ENCODE measurements at places on chromosomes 5 and 9.

- no peak for DNase-seq
Measured at GRCh38 chr9:106324591-106325280, 538.2 kb upstream of the ZNF462 start.

DNA sequence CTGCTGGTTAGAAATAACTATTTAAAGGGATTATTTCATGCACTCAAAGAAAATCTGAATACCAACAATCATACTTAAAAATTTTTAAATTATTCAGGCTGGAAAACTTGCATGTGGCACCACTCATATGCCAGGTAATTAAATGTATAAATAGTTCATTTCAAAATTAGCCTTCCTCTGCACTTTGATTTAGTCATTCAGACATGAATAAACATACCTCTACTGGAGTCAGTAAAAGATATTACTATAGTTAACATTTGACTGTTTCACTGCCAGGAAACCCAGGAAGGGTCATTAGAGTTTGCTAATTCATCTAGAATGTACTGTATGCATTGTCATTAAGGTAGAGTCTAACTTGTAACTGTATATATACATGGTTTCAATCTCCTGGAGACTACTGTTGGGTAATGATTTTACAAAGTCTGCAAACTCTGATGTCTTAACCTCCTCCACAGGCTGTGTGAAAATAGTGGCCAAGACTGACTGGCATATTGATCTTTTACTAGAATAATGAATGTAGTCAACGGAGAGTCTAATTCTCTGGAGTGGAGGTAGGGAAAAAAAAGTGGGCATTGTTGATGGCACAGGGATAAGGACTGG lies 43.7 kb downstream of the TEX10 start:
- DNase-seq = no peak

- DNase-seq = no peak
Measured at GRCh38 chr5:171432583-171433351, 13.3 kb downstream of the FGF18 start.

DNA sequence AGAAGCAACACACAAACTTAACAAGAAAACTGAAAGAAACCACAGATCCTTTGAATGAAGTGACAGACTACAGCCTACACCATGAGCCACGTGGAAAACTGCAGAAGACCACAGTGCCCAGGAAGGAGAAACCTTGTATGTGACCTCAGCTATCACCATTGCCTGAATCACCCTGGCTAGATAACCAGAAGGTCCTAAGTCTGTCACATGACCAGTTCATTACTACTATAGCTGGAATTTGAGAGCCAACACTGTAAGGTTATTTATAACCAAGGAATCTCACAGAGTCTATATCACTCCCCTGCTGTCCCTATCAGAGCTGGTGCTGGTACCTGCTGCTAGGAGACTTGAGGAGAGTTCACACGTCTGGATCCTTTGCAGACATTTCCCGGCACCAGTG lies 90.3 kb upstream of the FBXL17 start:
- DNase-seq = no peak

- no peak for DNase-seq
Measured at GRCh38 chr5:95908799-95909198, 52.9 kb downstream of the ELL2 start.

DNA sequence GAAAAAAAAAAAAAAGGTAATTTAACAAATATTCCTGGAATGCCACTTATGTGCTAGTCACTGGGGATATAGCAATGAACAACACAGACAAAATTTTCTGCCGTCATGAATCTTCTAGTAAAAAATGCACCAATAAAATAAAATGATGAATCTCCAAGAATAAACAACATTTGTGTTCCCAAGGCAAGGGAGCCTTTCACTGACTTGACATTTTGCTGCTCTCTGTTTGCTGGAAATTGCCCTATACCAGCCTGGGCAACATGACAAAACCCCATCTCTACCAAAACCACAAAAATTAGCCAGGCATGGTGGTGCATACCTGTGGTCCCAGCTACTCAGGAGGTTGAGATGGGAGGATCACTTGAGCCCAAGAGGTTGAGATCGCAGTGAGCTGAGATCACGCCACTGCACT lies 64.5 kb upstream of the ERBIN start:
- no peak for DNase-seq

GRCh38 chr5:138945421-138946240 lies 70.5 kb upstream of the LRRTM2 start:
- DNase-seq = no peak

GRCh38 chr5:44387921-44388320 lies 1.3 kb downstream of the FGF10 start:
- no peak for DNase-seq

DNA sequence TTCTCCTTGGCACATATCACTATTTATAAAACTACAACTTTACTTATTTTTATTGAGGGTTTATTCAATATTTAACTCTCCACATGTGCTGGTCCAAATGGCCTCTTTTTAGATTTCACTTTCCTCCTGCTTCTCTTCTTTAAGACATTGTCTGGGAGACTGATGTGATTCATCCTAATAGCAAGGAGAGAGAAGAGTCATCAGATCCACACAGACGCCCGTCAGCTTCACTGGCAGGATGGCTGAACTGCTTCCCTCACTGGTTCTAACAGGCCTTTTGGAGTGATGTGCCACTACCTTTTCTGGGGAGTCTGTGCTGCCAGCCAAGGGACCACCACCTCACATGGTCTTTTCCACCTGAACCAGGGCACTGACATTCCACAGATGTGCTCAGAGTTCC lies 16.5 kb upstream of the ROR2 start:
- DNase-seq = no peak

DNA sequence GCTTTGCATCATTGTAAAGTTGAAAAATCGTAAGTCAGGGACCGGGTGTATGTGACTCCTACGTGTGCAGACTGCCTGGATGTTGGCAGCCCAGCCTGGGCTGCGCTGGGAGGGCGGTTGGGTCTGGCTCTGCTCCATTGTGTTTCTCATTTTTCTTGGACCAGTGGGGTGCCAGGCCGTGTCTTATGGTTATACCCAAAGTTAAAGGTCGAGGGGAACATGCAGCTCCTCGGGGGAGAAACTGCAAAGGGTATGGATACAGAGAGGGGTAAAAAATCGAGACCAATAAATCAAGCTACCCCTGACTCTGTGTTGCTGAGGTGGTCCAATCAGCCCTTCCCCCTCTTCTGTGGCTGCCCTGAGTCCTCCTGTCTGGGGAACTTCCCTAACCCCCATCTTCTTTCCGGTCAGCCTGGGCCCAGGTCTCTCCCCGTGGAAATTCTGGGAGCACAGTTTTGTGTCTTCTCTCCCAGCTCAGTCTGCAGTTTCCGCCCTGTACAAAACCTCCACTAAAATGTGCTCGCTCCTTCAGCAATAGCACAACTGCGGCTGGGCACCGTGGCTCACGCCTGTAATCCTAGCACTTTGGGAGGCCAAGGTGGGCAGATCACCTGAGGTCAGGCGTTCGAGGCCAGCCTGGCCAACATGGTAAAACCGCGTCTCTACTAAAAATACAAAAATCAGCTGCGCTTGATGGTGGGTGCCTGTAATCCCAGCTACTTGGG lies 34.1 kb upstream of the UNC5A start:
- DNase-seq = no peak

GRCh38 chr5:64462391-64462790 lies 43.4 kb upstream of the RGS7BP start:
- no peak for DNase-seq

DNA sequence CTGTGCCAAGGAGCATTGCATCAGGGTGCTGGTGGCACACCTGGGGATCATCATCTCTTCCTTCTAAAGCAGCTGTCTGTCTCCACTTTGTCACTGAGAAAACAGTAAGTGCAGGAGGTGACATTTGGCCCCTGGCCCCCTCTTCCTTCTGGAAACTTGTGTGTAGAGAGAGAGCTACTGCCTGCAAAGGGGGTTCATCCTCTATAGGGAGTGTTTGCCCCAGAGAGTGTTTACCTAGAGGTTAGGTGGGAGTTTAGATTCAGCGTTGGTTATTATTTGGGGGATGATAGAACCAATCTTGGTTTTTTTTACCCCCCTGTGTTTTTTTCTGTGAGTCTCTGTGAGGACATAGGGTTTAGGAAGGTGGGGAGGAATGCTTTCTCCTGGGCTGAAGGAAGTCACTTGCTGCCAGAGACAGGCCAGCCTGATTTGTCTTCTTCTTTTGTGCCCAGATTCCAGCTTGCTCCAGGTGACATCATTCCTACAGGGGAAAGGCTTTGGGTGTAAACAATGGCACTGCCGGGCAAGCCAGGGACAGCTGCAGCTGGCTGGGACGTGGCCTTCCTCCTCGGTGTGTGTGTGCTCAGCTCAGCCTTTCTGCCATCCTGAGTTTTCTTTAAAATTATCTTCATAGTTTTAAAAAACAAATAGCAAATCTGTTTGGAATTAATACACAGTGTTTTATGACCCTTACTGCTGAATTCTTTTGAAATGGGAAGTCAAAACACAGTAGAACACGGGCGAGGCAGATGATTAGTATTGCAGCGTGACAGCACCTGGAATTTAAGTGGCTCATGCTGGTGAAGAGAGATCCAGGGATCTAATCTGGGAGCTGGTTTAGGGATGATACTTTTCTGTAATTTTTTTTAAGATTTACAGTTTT lies 24.5 kb downstream of the PRRC2B start:
- no peak for DNase-seq

DNA sequence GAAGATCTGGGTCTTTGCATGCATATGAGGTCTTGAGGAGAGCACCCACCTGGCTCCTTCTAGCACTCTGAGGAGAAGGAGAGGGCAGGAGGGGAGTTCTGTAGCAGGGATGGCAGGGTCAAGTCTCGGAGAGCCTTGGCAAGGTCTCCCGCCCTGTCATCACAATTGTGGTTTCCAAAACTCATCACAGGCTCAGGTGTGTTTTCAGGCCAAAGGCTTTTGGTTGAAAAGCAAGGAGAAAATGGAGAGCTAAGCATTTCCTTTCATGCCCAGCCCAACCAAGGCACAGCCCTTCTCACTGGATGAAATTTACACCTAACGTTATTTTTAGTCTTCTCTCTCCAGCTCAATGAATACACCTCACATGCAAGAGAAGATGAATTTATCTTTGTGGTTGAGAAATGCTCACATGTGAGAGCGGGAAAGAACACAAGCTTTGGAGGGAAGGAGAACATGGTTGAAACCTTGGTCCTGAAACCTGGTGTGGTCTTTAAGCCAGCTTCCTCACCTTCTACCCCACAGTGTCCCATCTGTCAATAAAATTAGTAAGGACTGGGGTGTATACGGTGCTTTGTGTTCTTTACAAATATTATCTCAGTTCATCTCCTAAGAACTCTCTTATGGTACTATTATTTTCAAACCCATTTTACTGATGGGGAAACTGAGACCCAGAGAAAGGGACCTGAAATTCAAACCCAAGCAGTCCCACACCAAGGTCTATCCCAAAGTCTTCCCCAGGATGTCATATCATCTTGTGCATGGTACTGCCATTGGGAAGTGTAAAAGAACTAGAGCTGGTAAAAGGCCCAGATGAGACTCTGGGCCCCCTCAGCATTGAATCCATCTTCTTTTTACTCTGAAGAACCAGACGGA lies 47.8 kb upstream of the CPEB4 start:
- DNase-seq = no peak

DNA sequence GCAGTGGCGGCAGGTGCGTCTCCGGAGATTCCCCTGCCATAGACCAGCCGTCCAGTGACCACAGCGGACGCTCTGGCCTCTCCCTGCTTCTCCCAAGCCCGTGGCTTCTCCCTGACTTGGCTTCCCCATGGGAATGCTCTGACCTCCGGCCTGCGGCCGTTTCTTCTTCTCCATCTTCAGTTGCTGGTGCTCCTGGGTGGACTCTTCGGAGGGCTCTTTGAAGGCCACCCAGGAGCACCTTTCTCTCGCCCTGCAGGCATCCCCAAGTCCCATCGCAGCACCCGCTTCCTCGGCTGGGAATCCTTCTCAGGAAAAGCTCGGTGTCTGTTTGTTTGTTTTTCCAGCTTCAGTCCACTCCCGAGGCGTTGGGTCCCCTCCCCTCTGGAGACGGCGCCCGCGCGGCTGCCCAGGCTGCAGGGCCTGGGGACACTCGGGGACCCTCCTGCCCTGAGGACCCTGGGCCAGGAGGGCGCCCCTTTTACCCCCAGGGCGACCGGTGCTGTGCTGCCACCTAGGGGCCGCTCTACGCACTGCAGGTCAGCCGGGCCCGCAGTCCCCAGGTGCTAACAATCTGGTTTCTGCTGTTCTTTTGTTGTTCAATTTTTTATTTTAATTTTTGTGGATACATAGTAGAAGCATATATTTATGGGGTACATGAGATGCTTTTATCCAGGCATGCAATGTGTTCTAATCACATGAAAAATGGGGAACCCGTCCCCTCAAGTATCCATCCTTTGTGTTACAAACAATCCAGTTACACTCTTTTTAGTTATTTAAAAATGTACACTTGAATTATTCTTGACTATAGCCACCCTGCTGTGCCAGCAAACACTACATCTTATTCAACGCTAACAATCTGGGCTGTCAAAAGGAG lies 197.9 kb upstream of the ADAMTS16 start:
- no peak for DNase-seq

DNA sequence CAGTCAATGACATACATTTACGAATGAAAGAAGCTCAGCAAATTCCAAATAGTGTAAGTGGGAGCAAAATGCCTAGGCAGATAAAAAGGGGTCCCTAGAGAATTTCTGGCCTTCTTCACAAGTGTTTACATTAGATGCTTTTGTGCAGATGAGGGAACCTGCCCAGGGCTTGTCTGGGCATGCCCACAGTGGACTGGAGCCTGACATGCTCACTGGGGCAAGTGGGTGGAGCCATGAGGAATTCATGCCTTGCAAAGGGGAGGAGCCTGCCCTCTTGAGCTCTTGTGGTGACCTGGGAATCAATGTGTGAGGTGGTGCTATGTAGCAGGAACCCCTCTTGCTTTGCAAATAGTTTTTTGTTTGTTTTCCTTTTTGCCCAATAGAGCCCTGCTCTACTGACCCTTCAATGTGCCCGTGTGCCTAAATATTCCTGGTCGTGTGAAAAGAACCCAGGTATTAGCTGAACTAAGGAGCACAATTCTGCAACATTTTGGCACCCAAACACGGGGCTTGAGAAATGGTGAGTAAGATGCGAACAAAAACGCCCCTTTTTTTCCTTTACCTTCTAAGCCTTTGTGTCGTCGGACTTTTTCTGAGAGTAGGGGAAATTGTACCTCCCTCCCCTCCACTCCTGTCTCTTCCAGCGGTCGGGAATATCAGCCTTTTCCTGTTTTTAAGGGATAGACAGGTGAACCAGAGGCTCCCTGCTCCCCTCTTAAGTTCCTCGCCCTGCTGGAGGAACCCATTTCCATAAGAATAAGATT lies 433.8 kb upstream of the CDH9 start:
- DNase-seq = no peak

DNA sequence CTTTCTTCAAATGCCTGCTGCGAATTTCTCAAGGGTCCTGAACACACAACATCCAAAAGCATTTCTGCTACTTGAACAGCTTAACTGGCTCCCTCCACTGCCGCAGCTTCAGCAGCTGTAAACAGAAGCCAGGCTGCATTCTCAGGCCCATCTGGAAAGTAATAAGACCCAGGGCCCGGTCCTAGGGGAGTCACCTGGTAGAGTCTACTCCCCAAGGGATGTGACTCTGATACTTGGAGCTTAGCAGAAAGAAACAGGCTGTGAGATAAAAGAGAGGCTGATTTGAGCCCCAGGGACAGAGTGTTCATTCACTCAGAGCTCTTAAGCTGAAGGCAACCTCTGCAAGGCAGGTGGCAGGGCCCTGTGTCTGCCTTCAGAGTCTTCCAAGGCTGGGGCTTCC lies 356.8 kb downstream of the SPOCK1 start:
- DNase-seq = no peak

- DNase-seq = no peak
Measured at GRCh38 chr9:12681620-12682019, 11.6 kb upstream of the TYRP1 start.

- DNase-seq = no peak
Measured at GRCh38 chr5:117568622-117569021, 994.0 kb upstream of the SEMA6A start.

- DNase-seq = no peak
Measured at GRCh38 chr5:44099643-44100042, 289.6 kb downstream of the FGF10 start.

- no peak for DNase-seq
Measured at GRCh38 chr9:112734892-112735291, 15.7 kb upstream of the SNX30 start.

All from stimulated activated CD8-positive, alpha-beta memory T cell treated with anti-CD3 and anti-CD28 coated beads, Interleukin-7, amount 100 ng/mL, for 24 hours (primary cell).